Esophagus muscularis mucosa (tissue), 4 donors: ENCODE measurements at places on chromosomes 6 and 20. TPM values are rescaled to one million over a fixed set of nuclear protein-coding genes. Genes with fewer than 3 reads are reported as not detected.

DNA sequence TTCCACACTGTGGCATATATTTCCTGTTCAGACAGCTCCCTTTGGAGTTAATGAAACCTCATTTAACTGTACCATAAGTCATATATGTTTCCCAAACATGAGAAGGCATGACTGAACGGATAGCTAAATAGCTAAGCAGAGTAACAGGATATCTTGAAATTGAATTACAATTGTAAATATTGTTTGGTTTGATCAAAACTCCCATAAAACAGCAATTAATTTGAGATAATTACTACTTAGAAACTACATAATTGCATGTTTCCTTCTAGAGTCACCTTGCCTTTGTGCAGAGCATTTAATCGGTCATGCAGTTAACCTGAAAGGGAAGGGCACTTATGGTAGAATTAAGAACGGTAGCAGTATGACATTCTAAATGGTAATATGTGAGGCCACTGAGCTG is 179.0 kb upstream of the MAP3K7 start:
- no peak for DNase-seq

- no peak for DNase-seq
Observed at GRCh38 chr20:63166193-63167020, 49.5 kb downstream of the YTHDF1 start.

DNA sequence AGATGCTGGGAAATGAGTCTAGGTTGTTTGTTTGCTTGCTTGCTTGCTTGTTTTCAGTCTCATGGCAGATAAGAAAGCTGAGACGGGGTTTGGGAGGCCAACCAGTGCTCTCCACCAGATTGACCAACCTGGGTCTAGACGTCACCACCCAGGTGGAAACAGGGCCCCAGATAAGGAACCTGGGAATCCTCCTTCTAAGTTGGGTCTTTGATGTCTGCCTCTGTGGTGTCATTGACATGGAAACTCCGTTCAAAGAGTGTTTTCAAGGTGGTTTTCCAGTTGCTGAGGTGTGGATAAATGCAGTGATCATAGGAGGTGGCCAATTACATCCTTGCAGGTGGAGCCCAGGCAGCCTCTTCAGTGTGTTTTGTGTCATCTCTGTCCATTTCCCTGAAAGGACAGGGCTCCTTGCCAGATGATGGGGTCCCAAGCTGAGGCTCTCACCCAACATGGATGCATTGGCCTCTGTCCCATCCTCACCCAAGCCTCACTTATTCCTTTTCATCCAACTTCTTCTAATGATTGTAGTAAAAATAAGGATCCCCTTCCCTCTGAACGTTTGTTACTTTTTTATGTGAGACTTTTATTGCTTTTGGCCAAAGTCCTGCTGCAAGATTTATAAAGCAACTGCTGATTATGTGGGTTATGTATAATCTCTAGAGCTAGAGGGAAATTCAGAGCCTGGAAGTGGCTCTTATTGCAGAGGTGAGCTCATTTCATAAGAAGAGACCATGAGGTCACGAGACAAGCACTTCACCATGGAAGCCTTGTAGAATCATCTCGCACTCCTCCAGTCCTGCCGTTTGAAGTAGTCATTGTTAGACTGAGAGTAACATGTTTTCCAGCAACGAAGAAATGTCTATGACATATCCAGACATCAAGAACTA is 32.0 kb upstream of the SYNDIG1 start:
- no peak for DNase-seq

The CRIP3 gene
- total RNA-seq: not detected

The SLC22A16 gene
- 0.50 TPM for total RNA-seq

GRCh38 chr6:72798196-72798595 is 176.3 kb downstream of the KCNQ5 start:
- DNase-seq: no peak

DNA sequence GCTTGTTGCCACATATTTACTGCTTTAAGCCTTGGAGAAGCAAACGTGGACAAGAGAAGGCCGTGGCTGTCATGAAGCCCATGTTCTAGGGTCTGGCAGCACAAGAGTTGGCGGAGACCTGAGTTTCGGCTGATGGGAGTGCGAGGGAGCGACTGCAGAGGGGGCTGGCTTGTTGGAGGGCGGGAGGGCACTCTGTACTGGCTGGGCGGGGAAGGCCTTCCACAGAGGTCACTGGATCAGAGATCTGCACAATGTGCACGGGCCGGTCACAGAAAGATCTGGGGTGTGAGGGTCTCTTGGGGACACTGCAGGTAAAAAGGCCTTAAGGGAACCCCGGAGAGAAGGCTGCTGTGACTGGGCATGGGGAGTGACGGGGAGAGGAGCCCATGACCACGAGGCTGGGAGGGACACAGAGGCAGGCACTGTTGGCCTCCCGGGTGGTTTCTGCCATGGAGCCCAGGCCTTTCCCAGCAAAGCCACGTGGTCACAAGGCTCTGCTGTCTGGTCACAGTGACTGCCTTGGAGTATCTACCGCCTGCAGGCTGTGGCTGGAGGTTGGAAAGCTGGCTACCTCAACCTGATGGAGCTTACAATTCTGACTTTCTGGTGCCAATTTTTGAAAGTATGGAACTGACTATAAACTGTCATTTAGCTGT is 23.8 kb downstream of the FOXC1 start:
- DNase-seq: no peak

- no peak for DNase-seq
Observed at GRCh38 chr20:21324126-21324525, 21.0 kb downstream of the XRN2 start.

DNA sequence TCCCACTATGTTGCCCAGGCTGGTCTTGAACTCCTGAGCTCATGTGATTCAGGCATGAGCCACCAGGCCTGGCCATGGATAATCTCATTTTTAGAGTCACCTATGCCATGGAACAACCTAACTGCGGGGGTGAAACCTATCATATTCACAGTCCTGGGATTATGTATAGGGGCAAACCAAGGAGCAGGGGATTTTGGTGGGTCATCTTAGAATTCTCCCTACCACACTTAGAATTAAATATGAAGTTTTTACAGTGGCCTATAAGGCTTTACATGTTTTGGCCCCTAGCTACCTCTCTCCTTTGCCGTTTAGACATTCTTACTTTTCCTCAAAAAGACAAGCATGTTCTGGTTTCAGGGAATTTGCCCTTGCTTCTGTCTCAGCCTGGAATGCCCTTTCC is 20.6 kb upstream of the VEGFA start:
- DNase-seq: no peak

DNA sequence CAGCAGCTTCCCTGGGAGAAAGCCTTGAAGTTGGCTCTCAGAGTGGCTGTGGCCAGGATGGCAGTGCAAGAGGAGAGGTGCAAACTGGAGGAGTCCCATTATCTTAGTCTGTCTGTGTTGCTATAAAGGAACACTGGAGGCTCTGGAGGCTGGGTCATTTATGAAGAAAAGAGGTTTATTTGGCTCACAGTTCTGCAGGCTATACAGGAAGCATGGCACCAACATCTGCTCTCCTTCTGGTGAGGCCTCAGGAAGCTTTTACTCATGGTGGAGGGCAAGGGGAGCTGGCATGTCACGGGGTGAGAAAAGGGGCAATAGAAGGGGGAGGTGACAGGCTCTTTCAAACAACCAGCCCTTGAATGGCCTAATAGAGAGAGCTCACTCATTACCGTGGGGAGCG is 47.1 kb downstream of the PSMG4 start:
- no peak for DNase-seq

The CDSN gene
- not detected for total RNA-seq

DNA sequence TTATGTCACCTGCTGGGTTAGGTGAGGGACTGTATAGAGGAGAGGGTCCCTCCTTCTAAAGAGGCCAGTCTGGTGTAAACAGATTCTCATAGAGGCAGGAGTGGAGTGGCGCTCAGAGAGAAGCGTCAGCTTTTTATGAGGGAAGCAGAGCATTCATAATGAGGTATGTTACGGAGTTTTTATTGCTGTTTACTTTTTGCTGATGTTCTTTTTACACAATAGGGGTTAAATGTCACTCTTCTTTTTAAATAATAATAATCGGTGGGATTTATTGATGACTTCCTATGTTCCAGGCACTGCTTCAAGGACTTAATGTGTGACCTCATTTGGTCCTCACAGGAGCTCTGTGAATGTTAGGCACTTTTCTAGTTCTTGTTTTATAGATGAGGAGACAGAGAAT is 79.9 kb downstream of the L3MBTL3 start:
- DNase-seq: no peak

DNA sequence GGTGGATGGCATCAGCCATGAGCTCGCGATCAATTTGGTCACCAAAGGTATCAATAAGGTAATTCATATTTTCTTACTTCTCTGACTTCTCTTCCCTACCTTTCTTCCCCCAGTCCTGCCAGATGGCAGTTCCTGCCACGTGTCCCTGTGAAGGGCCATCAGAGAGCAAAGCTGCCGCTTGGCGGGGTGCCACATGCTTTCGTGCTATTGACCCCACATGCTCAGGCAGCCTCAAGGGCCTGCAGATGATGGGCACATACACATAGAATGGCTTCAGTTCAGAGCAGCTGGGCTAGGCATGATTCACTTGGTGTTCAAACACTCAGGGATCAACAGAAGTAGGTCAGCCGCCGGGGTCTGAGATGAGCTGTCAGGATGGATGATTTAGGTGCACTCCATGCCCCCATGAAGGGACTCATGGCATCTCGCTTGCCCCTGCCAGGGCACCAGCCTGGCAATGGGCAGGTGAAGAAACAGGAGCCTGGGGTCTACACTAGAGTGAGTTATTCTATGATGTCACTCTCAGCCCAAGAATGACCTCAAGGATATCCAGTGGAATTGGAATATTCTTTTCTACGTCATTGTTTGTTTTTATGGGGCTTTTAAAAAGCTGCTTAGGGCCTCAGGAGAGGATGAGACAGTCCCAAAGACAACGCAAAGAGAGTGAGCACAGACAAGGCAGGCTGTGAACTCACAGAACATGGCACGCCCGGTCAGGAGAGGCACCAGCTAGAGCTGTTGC is 25.5 kb downstream of the BANF2 start:
- no peak for DNase-seq
